Right cardiac atrium (tissue), 5 donors: ENCODE measurements at places on chromosomes 3 and 15. TPM values are rescaled to one million over a fixed set of nuclear protein-coding genes. Genes with fewer than 3 reads are reported as not detected.

Gene GABRR3
- polyA plus RNA-seq, result not detected

- no peak for DNase-seq
Measured at GRCh38 chr3:66534304-66534845, 33.6 kb upstream of the LRIG1 start.

- DNase-seq, result no peak
Measured at GRCh38 chr15:38504680-38505467, 50.9 kb downstream of the FAM98B start.

- DNase-seq, result no peak
Measured at GRCh38 chr3:172708921-172709773, 1.7 kb downstream of the NCEH1 start.

GRCh38 chr15:65275104-65275727, 11.5 kb downstream of the PARP16 start:
- no peak for DNase-seq

DNA sequence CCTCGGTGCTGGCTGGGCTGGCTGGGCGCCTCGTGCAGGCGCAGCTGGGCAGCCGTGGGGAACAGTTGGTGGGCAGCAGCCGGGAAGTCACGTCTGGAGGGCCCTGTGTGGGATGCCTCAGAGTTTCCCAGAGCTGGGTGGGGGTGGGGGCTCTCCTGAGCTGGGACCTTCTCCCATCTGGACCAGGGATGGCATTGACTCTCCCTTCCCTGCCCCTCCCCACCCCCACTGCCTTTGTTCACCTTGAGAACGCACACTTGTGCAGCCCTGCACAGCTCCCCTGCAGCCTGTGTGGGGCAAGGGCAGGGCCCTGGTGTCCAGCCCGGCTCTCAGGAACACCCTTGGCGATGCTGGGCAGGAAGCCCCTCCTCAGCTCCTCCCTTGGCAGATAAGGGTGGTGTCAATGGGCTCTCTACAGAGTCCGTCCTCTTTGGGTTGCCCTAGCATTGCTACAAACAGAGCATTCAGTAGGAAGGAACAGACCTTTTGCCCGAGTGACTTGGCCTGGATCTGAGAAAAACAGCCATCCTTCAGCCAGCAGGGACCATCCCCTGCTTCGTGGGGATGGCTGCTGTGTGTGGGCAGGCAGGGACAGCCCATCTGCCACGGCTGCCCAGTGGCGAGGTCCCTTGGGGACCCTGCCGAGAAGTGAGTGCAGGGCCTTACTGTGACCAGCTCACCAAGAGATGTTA, 25.5 kb upstream of the KLF13 start:
- DNase-seq, result no peak

DNA sequence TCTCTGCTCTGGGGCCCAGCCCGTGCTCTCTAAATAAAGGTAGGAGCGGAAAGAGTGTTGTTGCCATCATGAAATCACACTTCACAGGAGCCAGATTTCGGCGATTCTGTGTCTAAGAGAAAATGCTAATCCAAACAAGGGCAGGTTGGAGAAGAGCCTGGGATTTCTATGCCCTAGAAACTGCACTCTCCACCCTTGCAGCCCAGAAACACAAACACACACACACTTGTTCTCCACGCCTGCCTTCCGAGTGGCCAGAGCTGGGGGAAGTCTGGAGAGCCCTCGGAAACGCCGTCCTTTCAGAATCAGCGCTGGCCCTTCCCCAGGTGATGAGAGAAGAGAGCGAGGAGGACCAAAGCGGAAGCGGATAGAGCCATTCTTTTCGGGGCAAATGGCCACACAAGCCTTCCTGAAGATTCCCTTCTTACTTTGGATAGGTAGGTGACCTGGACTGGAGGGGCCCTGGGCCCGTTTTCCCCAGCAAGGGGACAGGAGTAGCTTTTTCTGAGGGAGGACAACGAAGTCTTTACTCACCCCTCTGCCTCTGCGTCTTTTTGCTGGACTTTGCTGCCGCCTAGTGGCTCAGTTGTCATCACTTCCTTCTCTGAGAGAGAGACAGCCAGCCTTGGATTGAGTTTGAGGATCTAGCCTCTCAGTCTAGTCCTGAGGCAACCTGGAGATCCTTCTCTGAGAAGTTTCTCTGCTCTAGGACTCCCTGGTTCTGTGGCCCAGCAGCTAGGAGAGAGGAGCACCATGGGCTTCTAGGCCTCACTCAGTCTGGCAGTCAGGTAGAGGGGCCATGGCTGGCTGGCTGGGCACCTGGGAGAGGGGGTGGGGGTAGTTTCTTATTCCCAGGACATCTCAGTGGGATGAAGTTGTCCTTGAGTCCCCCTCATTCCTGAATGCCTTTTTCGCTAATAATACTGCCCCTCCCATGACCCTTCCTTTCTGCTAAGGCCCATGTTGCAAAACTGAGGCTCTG, 37.7 kb downstream of the SENP8 start:
- peak; percentile 92 for DNase-seq

Gene KLF15
- 36.2 TPM for polyA plus RNA-seq

Gene RLBP1
- not detected for polyA plus RNA-seq

Gene PLXNA1
- 9.9 TPM for polyA plus RNA-seq

GRCh38 chr15:40582726-40583246, 11.3 kb upstream of the KNL1 start:
- DNase-seq, result no peak

Gene ARGFX
- polyA plus RNA-seq, result not detected

- no peak for DNase-seq
Measured at GRCh38 chr3:60854791-60855190, 396.5 kb downstream of the FHIT start.

- no peak for DNase-seq
Measured at GRCh38 chr3:123783050-123783689, 101.0 kb downstream of the MYLK start.

DNA sequence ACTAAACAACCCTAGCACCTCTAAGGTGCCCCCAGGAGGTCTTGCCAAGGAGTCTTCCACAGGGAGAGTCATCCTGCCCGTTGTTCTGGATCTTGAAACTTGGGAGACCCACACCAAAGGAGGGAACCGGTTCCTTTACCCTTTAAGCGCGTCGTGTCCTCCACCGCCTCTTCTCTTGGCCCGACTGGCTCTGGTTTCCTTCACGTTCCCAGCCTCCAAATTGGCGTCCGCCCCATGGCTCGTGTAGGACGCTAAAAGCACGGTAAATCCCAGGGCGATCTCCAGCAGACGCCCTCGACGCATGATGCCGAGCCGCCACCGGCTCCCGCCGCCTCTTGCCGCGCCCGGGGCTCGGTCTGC, 1.1 kb downstream of the FBN1 start:
- DNase-seq, result peak; percentile 56

- no peak for DNase-seq
Measured at GRCh38 chr3:127610105-127610504, 11.9 kb downstream of the MCM2 start.

Gene GPR27
- 1.2 TPM for polyA plus RNA-seq

- DNase-seq, result peak; percentile 94
Measured at GRCh38 chr3:50345586-50346234, at the start of gene ZMYND10. ZMYND10 (minus strand) TSS chr3:50345732; CDS start chr3:50345579, 153 bp downstream.

DNA sequence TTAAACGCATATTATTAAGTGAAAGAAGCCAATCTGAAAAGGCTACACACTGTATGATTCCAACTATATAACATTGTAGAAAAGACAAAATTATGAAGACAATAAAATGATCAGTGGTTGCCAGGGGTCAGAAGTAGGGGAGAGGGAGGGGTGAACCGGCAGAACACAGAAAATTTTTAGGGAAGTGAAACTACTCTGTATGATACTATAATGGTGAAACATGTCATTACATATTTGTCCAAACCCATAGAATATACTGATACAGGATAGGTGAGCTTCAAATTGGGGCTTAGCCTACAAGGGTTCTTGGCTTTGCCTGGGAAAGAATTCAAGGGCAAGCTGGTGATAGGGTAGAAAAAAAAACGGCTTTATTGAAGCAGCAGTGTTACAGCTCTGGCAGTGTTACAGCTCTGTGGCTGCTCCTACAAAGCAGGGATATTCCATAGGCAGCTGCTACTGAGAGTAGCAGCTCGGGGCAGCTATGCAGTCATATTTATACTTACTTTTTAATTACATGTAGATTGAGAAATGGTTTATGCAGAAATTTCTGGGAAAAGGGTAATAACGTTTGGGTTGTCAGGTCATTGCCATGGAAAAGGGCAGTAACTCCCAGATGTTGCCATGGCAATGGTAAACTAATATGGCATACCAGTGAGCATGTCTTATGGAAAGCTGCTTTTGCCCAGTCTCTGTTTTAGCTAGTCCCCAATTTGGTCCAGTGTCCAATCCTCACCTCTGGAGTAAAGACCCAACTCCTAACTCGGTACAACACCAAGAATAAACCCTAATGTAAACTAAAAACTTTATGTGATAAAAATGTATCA, 125.1 kb upstream of the SLC25A36 start:
- no peak for DNase-seq

Gene NDN
- 37.9 TPM for polyA plus RNA-seq

DNA sequence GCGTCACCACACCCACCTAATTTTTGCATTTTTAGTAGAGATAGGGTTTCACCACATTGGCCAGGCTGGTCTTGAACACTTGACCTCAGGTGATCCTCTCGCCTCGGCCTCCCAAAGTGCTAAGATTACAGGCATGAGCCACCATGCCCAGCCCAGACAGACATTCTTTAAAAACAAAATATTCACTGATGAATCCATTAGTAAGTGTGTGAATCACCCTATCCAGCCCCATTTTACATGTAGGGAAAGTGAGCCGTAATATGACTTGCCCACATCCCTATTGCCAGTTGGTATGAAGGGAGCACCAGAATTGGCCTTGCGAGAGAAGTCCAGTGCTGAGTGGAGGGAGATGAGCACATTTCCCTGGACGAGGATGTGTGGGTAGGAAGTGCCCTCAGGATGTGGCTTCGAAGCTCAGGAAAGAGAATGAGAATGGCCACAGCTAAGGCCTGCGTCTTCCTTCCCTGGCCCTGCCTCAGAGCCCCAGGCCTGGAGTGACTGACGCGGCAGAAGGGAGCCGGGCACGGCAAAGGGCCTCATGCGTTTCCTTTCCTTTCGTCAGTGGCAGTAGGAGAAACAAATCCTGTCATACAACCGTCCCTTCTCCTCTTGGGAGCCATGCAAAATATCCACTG, 28.3 kb upstream of the ETV5 start:
- no peak for DNase-seq

Gene LRRC2
- polyA plus RNA-seq, result 9.9 TPM

Gene MINDY2
- 10.7 TPM for polyA plus RNA-seq

GRCh38 chr3:65558826-65559225, 479.9 kb downstream of the MAGI1 start:
- DNase-seq, result no peak

Gene PPP2R3A
- 26.4 TPM for polyA plus RNA-seq

- no peak for DNase-seq
Measured at GRCh38 chr3:196524527-196524926, 9.4 kb upstream of the SMCO1 start.

GRCh38 chr3:35921718-35922117, 282.4 kb downstream of the ARPP21 start:
- DNase-seq, result no peak
